ENCODE measurements at places on chromosomes 1 and 21.

- peak; percentile 70 for DNase-seq
Observed at GRCh38 chr1:86648255-86648654, 56.1 kb upstream of the SH3GLB1 start.

GRCh38 chr1:12012560-12013316 lies 6.6 kb upstream of the MIIP start:
- no peak for DNase-seq

GRCh38 chr1:87816646-87817045 lies 488.0 kb downstream of the LMO4 start:
- DNase-seq: no peak

- no peak for DNase-seq
Observed at GRCh38 chr1:228841632-228842031, 106.4 kb downstream of the RHOU start.

- no peak for DNase-seq
Observed at GRCh38 chr1:89698624-89699023, 65.7 kb downstream of the LRRC8C start.

DNA sequence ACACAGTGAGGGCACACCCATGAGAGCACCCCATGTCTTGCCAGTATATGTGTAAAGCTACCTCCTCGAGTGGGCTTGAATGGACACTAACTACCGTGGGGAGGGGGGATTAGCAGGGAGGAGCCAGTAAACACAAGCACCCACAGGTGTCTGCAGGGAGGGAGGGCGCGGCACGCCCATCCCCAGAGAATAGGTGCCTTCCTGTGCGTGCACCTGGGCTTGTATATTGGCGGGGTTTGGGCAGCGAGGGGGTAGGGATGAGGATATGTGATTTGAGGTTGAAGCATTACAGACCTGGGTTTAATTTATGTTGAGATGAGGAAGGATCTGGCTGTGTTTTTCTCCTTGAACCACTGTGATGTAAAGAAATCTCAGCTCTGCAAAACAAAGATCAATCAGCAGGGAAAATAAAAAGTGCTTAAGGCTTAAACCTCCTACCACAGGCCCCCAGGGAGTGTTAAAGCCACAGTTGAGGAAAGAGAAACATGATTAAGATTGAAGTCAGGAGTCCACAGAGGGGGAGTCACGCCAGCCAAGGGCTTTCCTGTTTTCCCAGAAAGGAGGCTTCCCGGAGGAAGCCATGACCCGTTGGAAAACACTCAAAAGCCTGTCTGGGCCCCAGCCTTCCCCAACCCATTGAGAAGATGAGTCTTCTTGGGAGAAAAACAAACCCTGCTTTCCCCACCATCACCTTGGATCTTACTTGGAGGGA lies 80.0 kb downstream of the CAMK2N1 start:
- no peak for DNase-seq

- no peak for DNase-seq
Observed at GRCh38 chr1:68141071-68142021, 90.9 kb upstream of the DIRAS3 start.

DNA sequence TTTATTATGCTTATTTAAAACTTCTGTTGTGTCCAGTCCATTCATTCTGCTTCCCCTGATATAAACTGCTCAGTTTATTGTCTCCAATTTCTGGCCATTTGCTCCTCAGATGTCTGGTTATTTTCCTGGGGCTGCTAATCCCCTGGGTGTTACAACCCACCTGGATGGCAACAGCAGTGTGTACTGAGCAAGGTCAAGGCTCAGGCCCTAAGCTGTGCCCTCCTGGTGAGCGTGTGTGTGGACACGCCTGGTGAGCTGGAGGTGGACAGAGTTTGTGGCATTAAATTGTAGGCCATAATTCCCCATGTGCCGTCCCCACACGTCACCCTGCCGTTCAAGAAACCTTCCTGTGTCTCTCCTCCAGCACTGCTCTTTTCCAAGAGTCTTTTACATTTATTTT lies 18.1 kb upstream of the KIF1B start:
- DNase-seq: no peak

DNA sequence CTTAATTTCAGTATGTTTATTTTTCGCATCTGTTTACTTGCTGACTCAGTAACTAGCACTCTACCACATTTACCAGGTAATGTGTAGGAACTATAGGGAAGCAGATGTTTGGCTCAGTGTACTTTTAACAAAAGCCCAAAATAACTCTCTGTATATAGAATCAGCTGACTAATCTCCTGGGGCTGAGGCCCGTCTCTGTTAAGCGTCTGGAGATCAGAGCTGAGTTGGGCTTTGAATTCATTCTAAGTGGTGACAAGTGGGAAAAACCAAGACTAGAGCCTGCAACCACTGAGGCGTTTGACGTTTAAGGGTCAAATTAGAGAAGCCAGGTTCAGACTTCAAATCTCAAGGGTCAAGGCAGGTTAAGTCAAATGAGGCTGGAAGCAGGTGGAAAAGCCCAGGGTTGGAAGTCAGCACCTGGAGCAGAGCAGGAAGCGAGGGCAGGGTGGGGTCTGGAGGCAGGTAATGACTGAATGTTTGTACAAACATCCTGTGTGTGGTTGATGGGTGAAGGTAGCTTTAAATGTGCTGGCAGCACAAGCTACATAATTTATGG lies 56.8 kb upstream of the LYST start:
- no peak for DNase-seq

GRCh38 chr1:85347908-85348307 lies 71.5 kb upstream of the BCL10 start:
- no peak for DNase-seq

DNA sequence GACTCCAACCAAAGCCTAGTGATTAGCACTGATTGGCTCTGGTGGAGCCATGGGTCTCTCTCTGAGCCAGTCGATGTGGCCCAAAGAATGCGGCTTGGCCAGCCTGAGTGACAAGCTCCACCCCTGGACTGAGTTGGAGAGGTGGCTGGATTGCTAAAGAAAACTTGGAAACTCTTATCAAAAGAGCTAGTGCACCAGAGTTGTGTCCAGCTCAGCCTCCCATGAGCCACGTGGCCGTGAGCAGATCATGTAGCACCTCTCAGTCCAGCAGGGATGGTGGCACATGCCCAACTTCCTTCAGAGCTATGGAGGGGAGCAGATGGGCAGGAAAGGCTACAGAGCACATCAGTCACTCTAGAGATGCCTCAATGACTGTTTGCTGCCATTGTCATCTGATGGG lies 142.8 kb upstream of the VAMP3 start:
- DNase-seq: no peak

GRCh38 chr1:210596641-210597040 lies 267.9 kb downstream of the HHAT start:
- no peak for DNase-seq

GRCh38 chr1:241869022-241869421 lies 21.0 kb downstream of the EXO1 start:
- DNase-seq: no peak

DNA sequence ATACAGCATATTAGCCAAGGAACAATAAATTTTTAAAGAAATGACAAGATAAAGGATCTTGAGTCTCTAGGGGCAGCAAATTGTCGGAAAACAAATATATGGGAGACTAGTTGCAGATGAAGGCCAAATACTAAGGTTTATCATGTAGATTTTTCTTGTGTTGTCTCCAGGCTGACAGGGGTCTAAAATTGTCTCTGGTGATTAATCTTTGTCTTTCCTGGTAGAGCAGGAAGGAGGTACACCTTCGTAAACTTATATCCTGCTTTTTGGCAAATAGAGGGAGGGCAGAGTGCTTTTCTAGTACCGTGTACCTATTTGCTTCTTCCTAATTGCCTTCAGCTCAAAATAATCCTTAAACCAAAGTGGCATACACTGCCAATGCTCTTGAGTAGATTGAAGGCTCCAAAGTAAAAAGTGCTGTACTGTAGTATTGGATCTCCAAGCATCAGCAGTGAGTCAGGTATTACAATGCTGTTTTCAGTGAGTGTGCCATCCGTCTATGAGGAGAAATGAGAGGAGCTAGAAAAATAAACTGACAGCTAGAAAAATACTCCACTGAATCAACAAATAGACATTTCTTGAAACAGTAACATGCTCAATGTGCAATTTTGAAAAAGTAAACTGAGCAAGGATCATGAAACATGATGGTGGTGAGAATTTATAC lies 1.8 kb upstream of the LEPR start:
- DNase-seq: no peak

- DNase-seq: no peak
Observed at GRCh38 chr1:160375788-160376524, 9.1 kb downstream of the NHLH1 start.

GRCh38 chr1:244218220-244218619 lies 167.1 kb downstream of the ZBTB18 start:
- no peak for DNase-seq

DNA sequence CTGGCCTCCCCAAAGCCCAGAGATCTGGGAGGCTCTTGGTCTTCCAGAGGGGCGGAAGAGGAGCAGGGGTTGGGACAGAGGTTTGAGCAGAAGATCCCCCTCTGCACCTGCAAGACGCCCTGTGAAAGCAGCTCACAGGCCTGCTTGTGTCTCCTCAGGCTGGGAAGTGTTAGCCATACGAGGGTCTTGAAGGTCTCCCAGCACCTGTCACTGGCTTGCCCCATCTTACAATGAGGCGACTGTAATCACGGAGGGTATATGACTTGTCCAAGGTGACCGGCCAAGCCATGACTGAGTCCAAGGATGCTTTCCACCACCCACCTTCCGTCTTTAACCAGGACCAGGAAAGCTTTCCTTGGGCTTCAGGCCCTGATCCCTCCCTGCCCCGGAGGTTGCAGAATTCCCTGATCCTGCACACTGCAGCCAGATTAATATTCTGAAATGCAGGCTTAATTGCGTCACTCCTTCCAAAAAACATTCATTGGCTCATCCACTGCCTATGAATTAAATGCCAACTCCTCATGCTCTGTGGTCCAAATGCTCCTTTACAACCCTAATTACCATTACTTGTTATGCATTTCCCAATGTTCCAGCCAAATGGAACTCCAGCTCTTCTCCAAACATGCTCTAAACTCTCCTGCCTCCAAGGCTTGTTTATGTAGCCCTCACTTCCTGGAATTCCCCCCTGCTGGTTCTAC lies 64.0 kb downstream of the DDX20 start:
- DNase-seq: no peak

- DNase-seq: no peak
Observed at GRCh38 chr1:175373786-175374623, 181.4 kb upstream of the KIAA0040 start.

DNA sequence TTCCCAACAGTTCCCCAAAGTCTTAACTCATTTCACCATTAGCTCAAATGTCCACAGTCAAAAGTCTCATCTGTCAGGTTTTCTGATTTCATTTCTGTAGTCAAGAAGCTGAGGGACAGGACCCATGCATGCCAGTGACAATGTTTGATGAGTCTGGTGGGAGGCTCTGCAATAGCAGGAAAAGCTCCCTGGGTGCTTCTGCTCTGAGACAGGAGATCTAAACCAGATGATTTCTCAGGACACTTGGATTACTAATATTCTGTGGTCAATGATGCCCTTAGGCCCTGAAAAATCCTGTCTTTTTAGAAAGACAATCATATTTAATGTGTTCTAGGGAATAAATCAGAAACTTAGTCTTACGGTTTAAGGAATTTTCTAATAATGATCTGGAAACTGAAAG lies 56.4 kb downstream of the PCBP3 start:
- DNase-seq: no peak

Data from HS-5 (cell line).